ENCODE measurements at places on chromosomes 12 and 14.

GRCh38 chr14:24108336-24108874, 6.2 kb upstream of the DCAF11 start:
- no peak for DNase-seq

- DNase-seq = no peak
Observed at GRCh38 chr12:64635356-64635998, 25.2 kb downstream of the RASSF3 start.

GRCh38 chr14:71680736-71681387, 251.4 kb upstream of the RGS6 start:
- DNase-seq = no peak

GRCh38 chr12:112543751-112544150, 125.0 kb downstream of the PTPN11 start:
- DNase-seq = no peak

- DNase-seq = peak; percentile 88
Observed at GRCh38 chr14:54565785-54566409, 1.0 kb upstream of the SAMD4A start.

DNA sequence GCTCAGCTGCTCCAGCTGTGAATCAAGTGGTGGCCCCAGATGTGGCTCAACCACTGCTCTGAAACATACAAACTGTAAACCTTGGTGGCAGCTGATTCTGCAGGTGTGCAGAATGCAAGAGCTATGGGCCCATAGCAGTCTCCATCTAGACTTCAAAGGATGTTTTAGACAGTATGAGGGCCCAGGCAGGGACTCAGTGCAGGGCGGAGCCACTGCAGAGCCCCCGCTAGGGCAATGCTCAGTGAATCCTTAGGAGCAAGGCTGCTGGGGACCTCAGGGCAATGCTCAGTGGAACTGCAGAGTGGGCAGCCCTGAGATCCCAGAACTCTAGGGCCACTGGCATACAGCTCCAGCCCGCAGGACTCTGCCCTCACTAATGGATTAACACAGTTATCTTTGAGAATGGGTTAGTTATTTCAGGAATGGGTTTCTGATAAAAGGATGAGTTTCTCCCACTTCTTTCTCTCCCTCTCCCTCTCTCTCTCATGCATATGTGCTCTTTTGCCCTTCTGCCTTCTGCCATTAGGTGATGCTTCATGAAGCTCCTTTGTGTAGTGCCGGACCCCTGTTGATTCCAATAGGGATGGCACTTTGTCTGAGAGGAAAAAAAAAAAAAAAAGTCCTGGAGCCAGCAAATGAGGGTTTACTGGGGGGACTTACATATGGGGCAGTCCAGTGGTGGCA, 48.4 kb upstream of the JDP2 start:
- DNase-seq = no peak

DNA sequence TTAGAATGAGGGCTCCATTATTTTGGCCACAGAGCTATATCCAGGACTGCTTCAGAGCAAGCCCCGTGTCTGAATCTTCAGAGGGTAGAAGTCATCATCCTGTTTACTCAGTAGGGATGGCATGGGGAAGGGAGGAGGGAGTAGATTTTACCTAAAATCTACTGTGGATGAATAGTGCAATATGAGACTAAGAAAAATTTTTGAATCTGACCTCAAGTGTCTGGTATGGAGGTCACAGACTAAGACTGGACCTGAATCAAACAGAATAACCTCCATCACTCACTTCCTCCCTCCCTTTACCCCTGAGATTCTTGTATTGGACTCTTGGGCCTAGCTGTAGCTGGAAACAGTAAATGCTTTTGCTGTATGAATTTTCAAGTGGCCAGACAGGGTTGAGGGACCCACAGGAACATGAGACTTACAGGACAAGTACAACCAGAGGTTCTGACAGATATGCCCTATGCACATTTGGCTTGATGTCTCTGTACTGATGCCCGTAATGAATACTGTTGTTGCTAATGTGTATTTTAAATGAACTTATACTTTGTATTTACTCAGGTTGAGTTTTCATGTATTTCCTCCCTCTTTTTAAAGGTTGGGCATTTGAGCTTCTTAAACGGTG, 78.5 kb downstream of the CCDC91 start:
- no peak for DNase-seq

GRCh38 chr12:124537525-124538193, 29.8 kb downstream of the NCOR2 start:
- no peak for DNase-seq

DNA sequence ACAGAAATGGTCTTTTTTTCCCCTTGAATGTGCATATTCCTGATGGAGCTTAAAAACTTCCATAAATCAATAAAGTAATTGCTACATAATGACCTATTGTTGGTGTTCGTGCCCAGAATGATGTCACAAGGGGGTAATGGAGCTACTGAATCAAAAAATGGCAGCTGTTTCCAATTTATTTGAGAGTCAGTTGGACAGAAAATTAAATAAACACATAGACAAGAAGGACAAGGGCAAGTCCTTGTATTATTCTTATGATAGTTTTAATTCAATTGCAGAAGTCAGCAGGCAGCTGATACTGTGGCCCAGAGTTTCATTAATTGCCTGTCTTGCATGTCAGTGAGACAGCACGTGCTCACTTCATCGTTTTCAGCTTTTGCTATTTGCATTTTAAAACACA, 473.5 kb downstream of the ETNK1 start:
- DNase-seq = no peak

- DNase-seq = no peak
Observed at GRCh38 chr14:24084440-24084839, 9.7 kb upstream of the PCK2 start.

DNA sequence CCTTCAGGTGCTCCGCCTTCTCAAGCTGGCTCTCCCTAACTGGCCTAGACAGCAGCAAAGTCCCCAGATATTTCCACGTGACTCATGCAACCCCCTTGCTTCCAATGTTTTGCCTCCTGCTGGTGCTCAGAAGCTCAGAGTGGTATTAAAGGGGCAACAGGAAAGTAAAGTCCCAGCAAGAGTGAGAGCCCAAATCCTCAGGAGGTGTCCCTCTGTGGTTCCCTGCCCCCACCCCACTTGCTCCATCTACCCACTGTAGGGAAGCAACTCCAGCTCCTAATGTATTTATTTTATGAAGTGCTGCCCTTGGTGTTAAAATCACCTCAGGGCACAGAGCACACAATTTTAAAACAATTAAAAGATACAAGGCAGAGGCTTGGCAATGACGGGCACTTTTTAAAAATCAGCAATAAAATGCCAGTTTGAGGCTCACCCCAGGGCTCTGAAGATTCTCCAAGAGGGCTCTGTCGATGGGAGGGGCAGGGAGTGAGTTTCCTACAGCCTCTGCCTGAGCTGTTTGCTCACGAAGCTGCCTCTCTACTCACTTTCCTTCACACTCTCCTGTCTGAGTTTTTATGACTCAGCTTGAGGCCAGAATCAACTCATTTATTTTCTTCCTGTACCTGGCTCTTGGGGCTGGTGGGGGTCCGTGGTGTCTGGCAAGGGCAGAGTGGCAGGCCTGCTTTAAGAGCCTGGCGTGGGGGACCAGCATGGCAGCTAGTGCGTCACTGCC, 81.9 kb upstream of the MAX start:
- no peak for DNase-seq

DNA sequence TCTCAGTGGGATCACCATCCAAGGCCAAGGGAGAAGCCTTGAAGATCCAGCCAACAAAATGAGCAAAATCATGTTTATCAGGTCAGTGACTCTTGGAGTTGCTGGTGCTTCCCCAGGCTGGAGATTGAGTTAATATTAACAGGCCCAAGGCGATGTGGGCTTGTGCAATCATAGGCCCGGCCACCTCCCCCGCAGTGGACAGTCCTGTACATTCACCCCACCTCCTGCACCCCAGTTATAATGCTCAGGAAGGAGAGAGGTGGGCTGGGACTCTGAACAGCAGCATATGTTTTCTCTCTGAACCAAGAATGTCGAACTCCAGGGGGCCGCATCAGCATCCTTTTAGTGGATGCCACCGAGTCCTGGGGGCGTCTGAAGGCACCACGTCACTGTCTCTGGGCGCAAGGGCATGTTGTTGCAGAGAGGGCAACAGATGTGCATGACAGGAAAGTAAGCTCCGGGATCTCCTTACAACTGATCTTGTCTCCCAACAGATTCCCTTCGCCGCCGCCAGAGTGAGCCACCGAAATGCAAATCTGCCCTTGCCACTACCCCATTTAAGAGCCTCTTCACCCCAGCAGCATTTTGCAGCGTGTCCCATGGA, 32.2 kb upstream of the SERPINA6 start:
- DNase-seq = no peak

DNA sequence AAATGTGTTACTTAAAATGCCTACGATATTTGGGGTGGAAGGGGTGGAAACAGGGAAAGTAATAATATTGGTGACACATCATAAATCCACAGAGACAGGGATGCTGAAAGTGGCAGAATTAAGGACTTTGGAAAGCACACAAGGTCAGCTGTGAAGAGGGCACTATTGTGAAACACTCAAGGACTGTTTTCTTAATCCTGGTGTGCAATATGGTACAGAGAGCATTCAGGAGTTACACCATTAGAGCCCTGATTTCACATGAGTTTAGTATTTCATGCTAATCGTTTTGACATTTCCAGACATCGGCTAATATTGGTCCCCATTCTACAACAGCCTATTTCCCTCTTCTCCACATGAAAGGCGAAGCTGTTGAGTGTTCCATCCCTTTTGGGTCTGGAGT, 219.2 kb downstream of the MSRB3 start:
- DNase-seq = no peak

DNA sequence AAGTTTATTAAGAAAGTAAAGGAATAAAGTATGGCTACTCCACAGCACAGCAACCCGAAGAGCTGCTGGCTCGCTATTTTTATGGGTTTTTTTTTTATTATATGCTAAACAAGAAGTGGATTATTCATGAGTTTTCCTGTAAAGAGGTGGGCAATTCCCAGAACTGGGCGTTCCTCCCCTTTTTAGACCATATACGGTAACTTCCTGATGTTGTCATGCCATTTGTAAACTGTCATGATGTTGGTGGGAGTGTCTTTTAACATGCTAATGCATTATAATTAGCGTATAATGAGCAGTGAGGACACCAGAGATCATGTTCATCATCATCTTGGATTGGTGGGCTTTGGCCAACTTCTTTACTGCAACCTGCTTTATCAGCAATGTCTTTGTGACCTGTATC, 372.5 kb downstream of the ZFP36L1 start:
- no peak for DNase-seq

- peak; percentile 80 for DNase-seq
Observed at GRCh38 chr12:49538510-49539403, at the start of gene KCNH3. Gene KCNH3 (plus strand): TSS chr12:49539030. CDS start chr12:49539417, 387 bp downstream.

- no peak for DNase-seq
Observed at GRCh38 chr12:40106655-40107054, 774 bp upstream of the SLC2A13 start.

DNA sequence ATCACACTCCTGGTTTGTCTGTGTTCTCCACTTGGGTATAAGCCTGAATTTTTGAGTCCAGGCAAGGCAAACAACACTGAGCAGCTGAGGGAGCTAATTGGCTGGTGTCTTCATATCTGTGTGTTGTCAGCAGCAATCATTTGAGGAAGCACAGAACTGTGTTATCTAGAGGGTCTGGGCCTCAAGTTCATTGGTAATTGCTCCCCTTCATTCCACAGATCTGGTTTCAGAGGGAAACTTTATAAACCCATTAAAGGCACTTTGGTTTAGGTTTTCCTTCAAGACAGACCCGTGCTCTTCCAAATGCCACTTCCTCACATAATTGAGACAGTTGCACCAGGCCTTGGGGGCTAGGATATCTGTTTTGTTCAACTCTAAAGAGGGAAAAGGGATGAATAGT, 5.6 kb downstream of the DACT1 start:
- DNase-seq = no peak

DNA sequence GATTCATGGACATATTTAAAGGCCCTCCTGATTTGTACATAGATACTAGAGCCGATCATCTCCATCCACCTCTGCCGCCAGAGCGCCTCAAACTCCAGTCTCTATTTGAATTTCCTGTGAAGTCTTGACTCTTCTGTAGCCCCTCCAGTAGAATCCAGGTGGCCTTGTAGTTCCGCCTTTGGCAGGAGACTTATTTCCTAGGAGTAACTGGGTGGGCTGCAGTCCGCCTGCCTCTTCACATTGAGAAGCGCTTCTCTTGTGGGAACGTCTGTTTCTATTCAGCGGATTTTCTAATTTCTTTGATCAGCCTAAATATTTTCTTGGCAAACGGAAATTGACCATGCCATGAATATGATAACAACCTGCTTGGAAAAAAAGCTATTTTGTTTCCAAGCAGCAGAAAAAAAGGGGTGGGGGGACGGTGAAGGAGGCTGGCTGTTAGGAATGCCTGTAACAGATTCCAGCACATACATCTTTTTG, 9.0 kb upstream of the SIX1 start:
- DNase-seq = no peak

- no peak for DNase-seq
Observed at GRCh38 chr14:64324895-64325294, 30.7 kb upstream of the ESR2 start.

DNA sequence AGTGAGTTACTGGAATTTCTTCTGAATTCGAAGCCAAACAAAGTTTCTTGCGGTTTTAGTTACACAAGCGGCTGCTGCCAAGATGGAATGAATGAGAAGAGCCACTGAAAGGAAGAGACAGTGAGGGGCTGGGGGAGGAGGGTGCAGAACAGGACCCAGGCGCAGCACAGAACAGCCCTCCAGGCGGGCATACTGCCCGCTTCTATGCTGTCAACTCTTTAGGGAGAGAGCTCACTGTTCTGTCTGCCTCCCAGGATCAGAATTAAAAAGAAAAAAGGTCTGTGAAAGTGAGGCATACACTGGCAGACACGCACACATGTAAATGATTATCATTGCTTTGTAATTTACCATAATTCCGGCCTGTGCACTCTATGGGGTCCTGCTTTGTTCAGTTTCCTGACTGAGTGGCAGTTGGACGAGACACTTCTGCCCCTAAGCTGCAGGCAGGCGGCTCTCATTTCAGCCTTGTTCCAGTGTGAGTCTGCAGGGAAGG, 231.6 kb downstream of the CACNA1C start:
- no peak for DNase-seq

GRCh38 chr12:128573907-128574306, 249.9 kb downstream of the SLC15A4 start:
- no peak for DNase-seq

DNA sequence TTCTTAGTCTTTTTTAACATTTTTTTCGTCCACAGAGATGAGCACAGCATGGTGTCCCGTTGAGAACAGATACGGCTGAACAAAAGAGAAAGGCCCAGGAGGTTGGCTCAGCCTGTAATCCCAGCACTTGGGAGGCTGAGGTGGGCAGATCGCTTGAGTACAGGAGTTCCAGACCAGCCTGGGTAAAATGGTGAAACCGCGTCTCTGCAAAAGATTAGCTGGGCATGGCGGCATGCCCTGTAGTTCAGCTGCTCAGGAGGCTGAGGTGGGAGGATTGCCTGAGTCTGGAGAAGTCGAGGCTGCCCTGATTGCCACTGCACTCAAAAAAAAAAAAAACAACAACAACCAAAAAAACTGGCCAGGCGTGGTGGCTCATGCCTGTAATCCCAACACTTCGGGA, 5.9 kb upstream of the EP400 start:
- DNase-seq = no peak

- no peak for DNase-seq
Observed at GRCh38 chr12:28162697-28163096, 27.6 kb upstream of the CCDC91 start.
